Epithelial cell of proximal tubule (primary cell): ENCODE measurements at places on chromosomes 12 and 14.

- no peak for DNase-seq
These were observed 4.7 kb downstream of the ACVRL1 start for GRCh38 chr12:51911788-51912711.

DNA sequence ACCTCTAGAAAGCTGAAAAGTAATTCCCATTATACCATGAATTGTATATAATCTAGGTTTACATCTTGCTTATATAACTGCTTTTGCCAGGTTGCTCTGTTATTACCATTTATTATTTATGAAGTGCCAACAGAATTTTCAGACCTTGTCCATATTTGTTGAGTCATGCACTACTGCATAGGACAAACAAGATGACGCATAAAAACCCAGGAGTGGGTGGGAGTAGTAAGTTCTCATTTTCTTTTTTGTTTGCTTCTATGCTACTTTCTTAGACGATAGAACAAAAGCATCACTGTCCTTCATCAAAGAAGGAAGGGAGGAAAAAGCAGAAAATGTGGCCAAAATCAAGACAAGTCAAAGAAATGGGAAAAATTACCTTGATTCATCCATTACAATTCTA is 119.0 kb upstream of the RASSF8 start:
- DNase-seq: no peak

DNA sequence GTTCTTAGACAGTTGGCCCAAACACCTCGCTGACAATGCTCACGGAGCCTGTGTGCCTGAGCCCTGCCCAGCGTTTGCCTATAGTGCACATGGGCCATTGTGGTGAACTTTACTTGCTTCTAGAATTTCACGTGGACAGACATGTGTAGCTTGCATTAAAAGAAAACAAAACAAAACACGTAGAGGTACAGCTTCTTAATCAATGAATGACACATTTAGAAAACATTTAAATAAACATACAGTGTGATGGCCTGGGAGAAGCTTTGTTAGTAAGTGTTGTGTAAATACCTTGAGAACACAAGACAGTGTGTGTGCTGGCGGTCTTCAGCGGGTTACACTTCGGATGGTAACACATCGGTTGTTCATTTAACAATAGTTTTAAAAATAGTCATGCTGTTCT is 38.1 kb downstream of the SMOC1 start:
- DNase-seq: no peak

DNA sequence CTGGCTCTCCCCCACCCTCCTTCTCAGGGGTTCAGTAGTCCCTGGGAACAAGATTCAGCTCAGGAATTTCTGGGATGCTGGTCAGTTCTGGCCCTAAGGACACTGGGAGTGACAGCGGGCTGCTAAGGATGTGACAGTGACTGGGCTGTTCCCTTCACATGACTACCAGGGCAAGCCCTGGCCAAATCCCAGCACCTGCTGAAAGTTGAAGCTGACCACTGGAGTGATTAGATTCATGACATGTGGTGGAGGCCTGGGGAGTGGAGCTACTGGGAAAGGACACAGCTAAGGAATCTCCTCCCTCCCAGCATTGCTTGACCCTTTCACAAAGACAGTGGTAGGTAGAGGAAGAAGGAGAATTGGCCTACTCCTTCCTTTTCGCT is 204.9 kb downstream of the DAD1 start:
- no peak for DNase-seq

DNA sequence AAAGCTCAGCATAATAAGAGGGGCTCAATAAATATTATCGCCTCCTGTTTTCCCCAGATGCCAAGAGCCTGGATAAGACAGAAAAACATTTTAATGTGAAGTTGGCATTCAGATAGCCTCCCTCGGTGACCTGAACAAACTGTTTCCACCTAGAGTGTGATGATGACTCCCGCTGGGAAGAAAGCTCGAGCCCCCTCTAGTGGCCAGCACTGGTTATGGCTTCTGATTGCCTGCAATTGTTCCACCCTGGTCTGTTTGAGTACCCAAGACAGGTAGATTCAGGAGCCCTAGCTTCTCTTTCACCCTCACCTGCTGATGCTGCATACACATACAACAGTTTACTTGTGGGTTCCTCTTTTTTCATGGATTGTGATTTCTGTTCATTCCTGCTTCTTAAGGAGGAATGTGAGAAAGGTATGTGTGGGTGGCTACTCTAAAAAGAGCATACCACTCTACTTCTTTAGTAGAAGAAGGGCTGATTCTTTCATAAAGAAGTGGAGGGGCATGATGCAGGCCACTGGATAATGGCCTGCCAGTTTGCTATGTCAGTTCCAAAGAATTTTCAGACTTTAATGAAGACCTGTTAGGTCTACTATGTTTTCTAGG is 6.4 kb downstream of the ERG28 start:
- no peak for DNase-seq

- no peak for DNase-seq
These were observed 239.8 kb downstream of the KTN1 start for GRCh38 chr14:55819610-55820304.
